ENCODE measurements at places on chromosomes 12 and 14.
A peak's percentile ranks its signal among the peaks of the same experiment; 100 is the strongest.

DNA sequence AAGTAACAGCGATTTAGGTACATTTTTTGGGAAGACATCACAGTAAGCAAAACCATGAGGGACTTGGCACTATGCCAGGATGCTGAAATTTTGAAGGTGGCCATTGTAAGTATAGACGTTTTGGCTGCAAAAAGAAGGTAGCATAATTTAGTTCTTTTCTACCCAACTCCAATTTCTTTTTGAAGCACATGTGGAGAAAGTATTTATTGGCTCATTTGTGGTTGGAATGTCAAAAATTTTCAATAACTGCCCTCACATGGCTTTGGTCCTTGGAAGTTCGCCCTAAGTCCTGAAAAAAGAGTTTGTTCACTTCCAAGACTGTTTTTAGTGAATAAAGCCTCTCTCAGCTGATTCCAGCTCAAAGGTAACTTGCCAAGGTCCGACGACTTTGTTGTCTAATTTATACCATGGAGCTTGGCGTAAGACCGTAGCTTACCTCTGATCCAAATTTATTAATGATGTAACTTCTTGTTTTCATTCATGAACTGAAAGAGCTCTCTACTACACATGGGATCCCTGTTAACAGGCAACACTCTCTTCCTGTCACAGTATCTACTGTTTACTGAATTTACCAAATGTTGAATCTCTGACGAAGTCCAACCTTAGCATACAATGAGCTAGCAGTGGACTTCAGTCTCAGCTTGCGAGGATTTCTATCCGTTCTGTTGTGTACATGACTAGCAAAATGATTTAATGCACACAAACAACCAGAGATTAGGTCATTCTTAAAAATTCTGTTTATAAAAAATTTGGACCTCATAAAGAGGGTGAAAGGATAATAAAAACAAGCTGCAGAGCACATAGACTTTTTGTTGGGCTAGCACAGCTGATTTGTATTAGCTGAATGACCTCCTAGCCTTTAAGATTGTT is 49.0 kb downstream of the MSRB3 start:
- peak; percentile 74 for DNase-seq

GRCh38 chr12:11624116-11624515 is 25.4 kb upstream of the ETV6 start:
- no peak for DNase-seq

DNA sequence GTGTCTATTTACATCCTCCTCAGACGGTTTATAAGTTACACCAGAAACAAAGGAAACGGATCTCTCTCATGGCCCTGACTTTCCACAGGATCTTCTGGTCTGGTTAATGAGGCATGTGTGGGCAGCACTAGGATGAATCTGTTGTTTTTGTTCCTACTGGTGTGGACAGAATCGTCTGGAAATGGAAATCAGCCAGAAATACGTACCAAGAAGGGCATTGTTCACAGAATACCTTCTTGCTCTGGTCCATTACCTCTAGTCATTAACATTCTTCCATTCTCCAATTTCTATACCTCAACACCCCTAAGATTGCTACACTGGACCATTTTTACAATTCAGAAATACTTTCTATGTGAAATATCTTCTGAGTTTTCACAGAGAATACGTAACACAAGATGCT is 86.0 kb downstream of the TPH2 start:
- no peak for DNase-seq

- no peak for DNase-seq
Observed at GRCh38 chr12:117820216-117820907, 148.4 kb downstream of the KSR2 start.

DNA sequence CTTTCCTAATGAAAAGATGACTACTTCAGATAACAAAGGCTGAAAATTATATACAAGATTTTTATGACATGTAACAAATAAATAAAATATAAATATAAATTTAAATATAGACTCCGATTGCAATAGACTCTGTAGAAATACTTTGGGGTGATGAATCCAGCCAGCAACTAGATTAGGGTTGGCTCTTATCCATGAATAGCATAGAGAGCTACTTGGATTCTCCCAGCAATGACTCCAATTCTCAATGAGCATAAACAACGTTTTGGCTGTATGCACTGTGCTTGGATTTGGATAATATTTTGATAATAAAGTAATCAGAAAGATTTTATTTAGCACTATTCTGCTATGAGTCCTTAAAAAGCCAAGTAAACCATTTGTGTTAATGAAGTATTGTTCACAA is 58.0 kb upstream of the LRFN5 start:
- DNase-seq, result peak; percentile 46

DNA sequence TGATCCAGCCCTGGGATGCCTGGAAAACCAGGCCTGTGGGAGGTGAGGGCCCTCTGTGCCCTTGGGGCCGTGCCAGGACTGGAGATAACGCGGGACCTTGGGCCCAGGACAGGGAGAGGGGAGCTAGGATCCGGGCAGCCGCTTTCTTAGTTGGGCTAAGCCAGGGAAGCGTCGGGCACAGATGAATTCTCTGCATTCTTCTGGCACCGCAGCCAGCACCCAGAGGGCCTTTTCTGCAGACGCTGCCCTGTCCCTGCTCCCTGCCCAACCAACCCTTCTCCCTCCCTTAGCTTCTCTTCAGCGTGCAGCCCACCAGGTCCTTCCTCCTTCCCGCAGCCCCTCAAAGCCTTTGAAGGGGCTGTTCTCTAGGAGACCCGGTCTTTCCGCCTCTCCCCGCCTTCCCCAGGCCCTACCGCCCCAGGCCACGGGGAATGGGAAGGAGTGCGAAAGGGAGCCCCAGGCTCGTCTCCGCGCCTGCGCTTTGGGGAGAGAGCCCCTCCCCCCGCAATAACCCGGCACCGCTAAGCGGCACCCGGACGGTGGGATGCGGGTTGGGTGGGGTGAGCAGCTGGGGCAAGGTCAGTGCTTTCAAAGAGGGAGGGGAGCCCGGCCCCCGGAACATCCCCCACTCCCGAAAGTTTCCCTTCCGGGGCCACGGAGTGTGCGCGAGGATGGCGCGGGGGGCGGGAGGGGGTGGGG is 663 bp downstream of the NCKAP5L start:
- DNase-seq, result peak; percentile 77

- no peak for DNase-seq
Observed at GRCh38 chr12:122382919-122383350, 39.5 kb downstream of the CLIP1 start.

DNA sequence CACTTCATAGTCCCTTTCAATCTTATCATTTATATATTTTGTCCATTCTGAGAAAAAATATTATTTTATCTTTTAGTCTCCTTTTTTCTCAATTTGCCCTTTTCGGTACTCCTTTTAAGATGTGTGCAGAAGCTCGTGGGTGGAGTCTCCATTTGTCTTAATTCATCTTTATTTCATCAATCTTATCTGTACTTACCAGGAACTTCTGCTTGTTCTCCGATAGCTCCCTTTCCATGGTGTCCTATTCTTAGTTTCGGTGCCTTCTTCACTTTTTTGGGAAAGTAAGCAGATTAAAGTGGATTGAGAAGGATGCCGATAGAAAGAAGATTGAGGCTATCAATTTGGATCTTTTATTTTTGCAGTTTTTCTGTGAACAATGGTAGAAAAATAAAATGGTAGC is 183.4 kb upstream of the PLEKHA5 start:
- no peak for DNase-seq

DNA sequence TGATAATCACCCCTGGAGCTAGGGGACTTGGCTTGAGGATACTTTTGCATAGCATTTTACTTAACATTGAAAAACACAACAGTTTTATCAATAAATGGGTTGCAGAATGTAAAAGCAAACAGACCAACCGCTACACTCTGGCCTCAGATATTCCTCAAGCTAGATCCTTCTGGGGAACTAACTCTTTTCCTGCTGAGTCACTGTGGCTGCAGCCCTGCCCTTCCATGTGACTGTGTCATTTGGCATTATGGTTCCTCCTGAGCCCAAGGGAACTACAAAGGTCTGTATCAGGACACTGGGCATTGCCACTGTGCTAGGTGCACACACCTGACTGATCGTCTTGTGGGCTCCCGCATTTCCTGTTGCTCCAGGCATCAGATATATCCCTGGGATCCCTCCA is 56.6 kb downstream of the TTC9 start:
- peak; percentile 25 for DNase-seq

DNA sequence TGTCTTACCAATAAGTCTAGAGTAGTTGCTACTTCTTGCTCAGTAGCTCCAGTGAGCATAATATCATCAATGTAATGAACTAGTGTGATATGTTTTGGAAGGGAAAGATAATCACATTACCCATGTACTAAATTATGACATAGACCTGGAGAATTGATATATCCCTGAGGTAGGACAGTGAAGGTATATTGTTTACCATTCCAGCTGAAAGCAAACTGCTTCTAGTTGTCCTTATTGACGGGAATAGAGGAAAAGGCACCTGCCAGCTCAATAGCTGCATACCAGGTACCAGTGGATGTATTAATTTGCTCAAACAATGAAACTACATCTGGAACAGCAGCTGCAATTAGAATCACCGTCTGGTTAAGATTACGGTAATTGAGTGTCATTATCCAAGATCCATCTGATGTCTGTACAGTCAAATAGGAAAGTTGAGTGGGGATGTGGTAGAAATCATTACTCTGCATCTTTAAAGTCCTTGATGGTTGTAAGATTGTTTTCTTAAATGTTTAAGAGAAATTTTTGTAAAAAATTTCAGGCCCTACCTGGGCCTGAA is 100.0 kb upstream of the ARHGAP5 start:
- no peak for DNase-seq

GRCh38 chr12:32718926-32719325 is 36.8 kb downstream of the YARS2 start:
- no peak for DNase-seq

DNA sequence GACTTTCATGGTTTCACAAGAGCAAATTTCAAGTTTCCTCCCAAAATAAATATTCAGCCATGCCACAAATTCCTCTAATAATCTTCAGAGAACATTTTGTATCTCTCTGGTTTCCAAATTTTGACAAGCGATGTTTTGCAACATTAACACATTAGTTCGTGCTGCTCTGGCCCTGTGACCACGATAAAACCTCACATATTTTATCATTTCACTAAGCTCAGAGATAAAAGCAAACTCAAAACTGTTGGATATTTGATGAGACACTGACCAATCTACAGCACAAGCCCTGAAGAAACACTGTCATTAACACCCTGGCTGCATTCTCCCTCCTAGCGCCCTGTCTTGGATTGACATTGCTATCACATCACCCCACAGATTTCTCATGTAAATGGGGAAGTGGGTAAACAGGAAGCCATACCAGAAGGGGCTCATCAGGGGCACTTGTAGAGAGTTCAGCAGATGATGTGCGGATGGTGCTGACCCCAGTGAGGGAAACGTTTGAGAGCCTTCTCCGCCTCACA is 264.3 kb downstream of the PRKD1 start:
- DNase-seq, result peak; percentile 30

- no peak for DNase-seq
Observed at GRCh38 chr12:103677341-103677740, 90.3 kb downstream of the STAB2 start.

DNA sequence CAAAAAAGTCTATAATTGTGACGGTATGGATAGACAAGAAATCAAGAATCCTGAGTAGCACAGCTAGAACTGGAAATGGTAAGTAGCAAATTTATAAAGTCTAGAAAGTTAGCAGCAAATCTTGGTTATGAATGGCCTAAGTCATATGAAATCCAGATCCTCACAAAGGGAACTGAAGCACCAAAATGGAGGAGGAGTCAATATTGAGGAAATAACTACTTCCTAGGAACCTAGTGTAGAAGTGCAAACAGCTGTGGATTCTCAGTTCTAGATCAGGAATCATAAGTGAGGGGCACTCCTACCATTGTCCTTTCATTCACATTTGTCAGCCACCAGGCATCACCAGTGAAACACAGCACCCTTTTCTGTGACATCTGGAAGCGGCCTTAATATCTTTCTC is 202.2 kb upstream of the DCN start:
- no peak for DNase-seq

GRCh38 chr14:103930051-103930604 is 1.9 kb downstream of the TDRD9 start:
- no peak for DNase-seq

DNA sequence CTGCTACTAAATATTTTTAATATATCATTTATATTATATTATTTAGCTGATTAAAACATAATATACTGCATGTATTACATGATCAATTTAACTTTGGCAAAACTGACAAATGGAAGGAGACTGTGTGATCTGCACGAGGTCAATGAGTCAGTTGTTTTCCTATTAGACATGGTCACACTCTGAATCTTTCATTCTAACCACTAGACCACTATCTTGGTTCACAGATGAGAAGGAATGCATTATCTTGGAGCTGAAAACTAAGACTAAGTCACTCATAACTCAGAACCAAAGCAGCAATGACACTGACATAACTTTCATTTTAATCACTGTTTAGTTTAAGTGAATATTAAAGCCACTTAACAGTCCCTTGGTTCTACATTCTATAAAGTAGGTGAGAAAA is 37.4 kb downstream of the GNPTAB start:
- peak; percentile 72 for DNase-seq

DNA sequence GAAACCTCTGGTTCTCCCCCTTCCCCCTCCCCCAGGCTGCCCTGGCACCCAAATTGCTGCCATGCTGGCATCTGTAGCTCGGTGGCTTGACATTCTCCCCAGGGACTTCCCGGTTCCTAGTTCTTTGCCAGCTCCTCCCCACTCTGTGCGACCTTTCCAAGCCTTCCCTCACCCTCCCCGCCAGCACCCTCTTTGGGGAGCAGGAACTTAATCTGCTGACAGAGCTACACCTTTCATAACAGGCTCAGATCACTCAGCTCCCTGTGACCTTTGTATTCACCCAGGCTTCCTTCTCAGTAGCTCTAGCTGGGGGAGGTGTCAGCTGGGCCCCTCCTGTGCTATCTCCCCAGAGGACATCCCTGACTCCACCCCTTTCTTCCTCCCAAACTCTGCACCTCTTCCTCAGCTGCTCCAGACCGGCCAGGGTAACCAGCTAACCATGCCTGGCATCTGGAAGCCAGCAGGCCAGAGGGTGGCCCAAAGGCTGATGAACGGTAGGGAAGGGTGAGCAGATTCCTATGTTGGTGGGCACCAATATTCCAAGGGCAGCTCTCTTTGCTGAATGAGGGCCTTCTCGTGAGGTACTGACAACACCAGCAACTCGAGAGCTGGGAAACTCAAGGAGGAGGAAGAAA is 1.8 kb upstream of the COX14 start:
- peak; percentile 14 for DNase-seq

DNA sequence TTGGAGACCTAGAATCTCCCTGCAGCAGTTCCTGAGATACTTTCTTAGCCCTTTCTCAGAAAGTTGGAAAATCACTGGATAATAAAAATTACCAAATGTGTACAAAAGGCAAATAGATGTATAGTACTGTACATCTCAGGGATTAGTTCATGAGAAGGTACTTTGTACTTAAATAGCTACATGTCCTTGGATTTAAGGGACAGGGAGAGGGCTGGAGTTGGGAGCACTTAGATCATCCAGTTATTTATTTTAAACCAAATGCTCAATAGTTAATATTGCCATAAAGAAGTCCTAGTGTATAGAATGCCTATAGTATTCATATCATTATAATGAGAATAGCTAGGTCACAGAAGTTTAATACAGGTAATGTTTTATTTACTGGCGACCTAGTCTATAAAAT is 13.4 kb downstream of the CDKN3 start:
- no peak for DNase-seq
